Ecto neural progenitor cell (in vitro differentiated cells): ENCODE measurements at places on chromosomes 6 and 20.
A peak's percentile ranks its signal among the peaks of the same experiment; 100 is the strongest.

- no peak for DNase-seq
Observed at GRCh38 chr6:170278743-170279094, 12.2 kb downstream of the DLL1 start.

- DNase-seq: peak; percentile 1
Observed at GRCh38 chr6:109488001-109488400, 5.0 kb upstream of the ZBTB24 start.

- no peak for DNase-seq
Observed at GRCh38 chr6:39059496-39060310, 11.1 kb downstream of the GLP1R start.

GRCh38 chr20:20360464-20360863, 7.4 kb upstream of the INSM1 start:
- DNase-seq: peak; percentile 64

- DNase-seq: no peak
Observed at GRCh38 chr6:89836639-89837222, 7.1 kb downstream of the CASP8AP2 start.

- DNase-seq: peak; percentile 79
Observed at GRCh38 chr20:51562332-51563173, 20.0 kb upstream of the NFATC2 start.

DNA sequence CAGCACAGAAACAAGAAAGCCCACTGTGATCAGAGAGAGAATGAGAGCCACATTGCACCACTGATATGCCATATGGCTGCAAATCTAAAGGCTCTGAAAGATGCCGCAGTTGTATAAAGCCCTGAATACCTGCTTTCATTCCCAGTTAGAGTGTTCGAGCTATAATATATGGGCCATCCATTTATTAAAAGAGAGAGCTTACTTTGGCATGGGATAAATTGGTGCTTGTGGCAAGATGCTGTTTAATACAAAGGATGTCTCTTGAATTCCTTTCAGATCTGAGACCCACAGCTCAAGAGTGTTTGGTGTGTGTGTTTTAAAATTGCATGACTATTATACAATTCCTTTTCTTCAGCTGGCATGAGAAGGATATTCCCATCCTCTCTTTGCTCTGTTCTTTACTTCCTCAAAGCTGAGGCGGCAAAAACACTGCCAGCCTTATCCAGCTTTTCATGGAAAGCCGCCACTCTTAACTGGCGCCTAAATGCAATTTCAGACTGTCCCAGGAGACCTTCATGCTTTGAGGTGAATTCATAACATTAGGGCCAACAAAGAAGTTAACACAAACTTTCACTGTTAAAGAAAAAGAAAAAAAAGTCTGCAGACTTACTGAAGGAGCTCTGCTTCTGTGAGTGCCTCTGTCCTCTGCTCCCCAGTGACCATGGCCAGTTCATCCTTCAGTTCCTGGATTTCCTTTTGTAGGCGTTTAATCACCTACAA, 147.6 kb downstream of the KIF6 start:
- no peak for DNase-seq

GRCh38 chr6:130742131-130742681, 85.0 kb upstream of the SMLR1 start:
- no peak for DNase-seq
